SIG-M5 (cell line): ENCODE measurements at places on chromosomes 7 and 10.

GRCh38 chr7:127689194-127689772 lies 37.3 kb downstream of the SND1 start:
- no peak for DNase-seq

- no peak for DNase-seq
Measured at GRCh38 chr7:27140126-27140857, 3.2 kb downstream of the HOXA5 start.

GRCh38 chr10:131035779-131036178 lies 275.7 kb downstream of the TCERG1L start:
- DNase-seq: no peak

- no peak for DNase-seq
Measured at GRCh38 chr7:128310499-128310898, 33.2 kb downstream of the RBM28 start.

GRCh38 chr10:36002445-36002844 lies 360.3 kb upstream of the FZD8 start:
- no peak for DNase-seq

DNA sequence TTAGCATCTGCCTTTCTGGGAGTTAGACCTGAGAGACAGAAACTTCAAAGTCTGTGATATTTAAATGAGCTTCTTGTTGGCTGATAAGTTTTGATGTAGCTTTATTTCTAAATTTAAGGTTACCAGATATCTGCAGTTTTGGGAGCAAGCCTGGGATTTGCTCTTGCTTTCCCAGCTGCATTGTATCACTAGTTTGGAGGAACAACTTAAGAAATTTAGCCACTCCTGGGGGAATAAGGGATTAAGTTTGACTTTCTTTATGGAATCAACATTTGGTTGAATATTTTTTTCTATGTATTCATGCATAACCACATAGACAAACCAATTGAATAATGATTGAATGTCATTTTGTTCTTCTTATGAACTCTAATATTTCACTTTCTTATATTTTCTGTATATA lies 178.6 kb downstream of the POLR1F start:
- no peak for DNase-seq

DNA sequence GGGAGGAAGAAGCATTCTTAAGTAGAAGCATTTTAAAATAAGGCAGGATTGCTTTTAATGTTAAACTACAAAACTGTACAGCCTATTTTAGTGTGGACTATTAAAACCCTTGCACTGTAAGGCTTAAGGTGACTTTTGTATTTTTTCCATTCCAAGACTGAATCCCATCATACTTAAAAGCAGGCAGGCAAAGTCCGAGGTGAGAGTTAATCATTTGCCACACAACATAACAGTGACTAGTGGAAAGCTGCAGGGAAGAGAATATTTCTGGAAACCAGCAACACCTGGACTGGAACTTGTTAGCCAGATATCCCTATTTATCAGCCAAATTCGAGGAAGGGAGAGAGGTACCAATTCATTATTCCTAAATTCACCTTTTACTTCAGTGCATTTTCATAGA lies 3.5 kb downstream of the PRR15 start:
- no peak for DNase-seq

DNA sequence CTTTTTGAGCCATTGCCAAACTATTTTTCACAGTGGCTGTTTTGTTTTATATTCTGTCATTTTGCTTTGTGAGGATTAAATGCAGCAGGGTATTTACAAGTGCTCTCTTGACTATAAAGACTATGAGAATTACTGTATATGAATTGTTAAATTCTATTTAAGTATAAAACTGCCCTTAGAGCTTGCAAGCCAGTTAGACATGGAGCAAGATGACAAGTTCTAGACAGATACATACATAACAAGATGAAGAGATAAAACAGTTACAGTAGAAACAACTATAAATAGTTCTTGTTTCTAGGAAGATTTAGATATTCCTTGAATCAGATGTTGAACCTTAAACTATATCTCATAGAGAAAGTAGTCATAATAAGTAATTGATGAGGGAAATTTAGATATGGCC lies 60.6 kb downstream of the DNAH11 start:
- no peak for DNase-seq

DNA sequence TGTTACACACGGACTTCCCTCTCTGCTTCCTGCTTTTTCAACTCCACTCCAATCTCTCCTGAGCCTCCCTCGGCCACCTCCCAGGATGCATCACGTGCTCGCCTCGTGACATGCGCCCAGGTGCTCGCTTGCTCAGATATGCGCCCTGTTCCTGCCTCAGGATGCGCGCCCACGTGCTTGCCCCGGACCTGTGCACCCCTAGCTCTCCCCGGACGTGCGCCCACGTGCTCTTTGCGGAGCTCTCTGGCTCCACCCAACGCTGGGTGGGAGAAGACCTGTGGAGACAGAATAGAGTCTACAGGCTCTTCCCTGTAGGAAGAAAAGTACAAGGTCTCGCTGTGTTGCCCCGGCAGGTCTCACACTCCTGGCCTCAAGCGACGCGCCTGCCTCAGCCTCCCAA lies 23.1 kb downstream of the PARD3 start:
- DNase-seq: no peak

DNA sequence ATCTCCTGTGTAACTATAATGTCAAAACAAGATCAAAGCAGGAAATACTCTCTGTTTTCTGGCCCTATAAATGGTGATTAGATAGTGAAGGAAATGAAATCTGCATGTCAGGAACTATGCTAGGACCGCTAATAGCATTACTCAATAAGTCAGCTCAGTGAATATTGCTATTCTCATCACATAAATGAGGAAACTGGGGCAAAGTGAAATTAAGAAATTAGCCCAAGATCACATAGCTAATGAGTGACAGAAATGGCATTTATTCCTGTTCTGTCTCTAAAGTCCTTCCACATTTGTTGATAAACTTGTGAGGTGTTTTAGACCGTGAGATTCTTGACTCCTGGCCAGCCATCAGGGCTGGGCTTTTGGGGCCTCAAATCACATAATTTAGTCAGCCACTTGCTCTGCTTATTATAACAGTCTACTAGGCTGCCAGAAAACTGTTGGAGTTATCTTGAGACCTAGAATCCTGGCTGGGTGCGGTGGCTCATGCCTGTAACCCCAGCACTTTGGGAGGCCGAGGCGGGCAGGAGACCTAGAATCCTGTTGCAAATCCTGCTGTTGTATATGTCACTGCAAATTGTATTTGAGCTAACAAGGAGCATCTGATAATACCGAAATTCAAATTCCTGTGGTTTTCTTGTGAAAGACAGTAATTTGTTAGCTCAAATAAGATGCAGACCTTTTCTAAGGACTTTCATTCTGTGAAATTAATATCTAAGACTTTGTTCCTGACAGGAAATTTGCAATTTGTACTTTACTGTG lies 66.5 kb upstream of the SHTN1 start:
- DNase-seq: no peak

GRCh38 chr7:154409703-154410311 lies 357.6 kb downstream of the DPP6 start:
- DNase-seq: no peak

DNA sequence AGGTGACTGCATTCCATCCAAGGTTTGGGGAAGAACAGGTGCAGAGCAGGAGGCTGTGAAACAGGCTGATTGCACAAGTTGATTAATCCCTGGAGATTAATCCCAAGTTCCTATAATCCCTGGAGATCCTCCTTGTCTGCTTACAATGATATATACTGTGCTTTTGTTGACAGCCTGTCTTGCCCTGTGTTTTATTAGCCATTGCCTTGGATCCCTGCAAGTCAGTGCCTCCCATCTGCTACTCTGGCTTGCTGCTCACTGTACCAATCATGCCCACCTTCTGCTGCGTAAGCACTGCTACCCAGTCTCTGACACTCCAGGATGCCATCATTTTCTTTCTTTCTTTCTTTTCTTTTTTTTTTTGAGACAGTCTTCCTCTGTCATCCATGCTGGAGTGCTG lies 65.4 kb downstream of the ANKRD61 start:
- DNase-seq: no peak

DNA sequence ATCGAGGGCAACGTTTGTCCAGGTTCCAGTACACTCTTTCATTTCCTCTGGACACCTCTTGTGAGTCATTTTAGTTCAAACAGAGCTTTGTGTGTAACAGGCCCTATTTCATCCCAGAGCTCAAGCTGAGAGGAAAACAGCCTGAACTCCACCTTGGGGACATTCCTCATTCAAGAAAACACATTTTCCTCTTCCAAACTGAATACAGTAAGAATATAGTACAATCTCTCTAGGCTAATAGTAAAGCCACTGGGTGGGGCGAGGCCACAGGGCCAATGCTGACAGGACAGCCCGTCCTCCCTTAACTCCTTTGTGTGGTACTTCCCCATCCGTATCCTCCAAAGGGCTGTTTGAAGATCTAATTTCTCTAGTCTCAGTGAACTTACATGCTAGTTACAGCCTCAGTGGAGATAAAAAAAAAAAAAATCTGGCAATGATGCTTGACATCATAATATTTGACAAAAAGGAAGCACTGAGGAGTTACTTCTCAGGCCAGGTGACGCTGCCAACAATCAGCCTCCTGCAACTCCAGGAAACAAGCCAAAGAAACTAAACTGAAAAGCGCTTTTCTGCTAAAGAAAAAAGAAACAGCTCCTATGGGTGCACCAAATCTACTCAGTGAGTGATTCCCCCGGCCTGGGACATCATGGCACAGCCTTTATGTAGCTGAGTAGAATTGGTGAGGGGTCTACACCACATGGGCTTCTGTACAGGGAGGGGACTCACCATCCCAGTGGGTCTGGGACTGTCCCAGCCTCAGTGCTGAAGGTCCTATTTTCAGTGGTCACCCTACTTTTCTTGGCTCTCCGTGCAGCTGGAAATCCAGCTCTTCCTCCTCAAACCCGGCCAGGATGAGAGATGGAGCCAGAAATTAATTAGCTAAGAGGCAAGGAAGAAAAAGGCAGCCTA lies 238.2 kb upstream of the NEBL start:
- DNase-seq: no peak

GRCh38 chr10:69459101-69459790 lies 8.0 kb downstream of the TSPAN15 start:
- DNase-seq: no peak

GRCh38 chr7:119711104-119711503 lies 561.9 kb upstream of the KCND2 start:
- DNase-seq: no peak

DNA sequence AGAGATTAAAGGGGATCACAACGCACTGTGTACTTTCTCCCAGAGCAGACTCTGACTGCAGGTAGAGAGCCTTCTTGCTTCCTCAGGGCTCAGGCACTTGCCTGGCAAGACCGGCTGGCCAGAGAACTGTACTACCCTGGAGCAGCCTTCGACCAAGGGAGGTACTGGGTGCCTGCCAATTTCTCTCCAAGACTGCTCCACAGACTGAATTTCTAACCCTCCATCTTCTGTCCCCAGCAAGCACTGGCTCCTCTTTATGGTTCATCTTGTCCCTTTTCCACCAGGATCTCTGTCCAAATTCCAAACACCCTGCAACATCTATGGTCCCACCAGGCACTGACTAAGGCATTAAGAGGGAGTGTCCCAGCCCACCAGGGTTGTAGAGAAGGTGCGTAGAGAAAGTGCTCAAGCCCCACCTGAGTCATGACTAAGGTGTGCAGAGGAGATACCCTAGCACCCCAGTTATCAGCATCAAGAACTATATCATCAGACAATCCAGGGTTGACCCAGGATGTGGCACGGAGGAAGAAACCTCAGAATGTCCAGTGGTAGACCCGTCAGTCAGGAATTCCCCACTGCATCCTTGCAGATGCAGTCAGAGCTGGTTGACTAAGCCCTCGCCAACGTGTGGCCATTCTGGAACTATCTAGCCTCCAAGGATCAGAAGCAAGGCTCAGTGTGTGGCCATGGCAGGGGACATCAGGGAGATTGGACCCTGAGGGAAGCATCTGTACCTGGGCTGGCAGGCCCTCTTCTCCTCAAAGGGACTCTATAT lies 60.9 kb upstream of the CAMK2B start:
- no peak for DNase-seq

- no peak for DNase-seq
Measured at GRCh38 chr7:81690688-81691087, 79.2 kb downstream of the HGF start.
